Stimulated activated CD8-positive, alpha-beta memory T cell treated with anti-CD3 and anti-CD28 coated beads, Interleukin-7, amount 100 ng/mL, for 24 hours (primary cell): ENCODE measurements at places on chromosomes 5 and 9.

DNA sequence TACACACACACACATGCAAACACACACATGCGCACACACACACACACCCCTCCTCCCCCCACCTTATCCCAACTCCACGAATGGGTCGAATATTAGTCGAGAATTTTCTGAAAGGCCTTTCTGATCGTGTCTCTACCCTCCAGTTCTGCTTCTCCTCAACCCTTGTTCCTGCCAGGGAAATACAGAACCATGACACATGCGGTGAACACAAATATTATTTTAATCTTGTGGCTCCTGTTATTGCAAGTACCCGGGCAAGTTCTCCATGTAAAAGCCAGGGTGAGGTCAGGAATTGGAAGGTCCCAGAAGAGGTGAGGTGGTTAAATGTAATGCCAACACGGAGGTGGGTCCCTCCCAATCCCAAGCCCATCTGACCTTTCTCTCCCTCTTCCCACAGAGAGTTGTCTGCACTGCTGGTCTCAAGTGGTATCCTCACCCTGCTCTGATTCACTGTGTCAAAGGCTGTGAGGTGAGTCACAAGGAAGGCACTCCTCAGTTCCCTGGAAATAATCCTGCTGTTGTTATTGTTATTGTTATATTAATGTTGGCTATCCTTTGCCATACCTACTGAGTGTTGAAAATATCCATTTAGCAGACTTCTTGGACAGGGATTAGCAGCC, 223.7 kb downstream of the PAPPA start:
- no peak for DNase-seq

DNA sequence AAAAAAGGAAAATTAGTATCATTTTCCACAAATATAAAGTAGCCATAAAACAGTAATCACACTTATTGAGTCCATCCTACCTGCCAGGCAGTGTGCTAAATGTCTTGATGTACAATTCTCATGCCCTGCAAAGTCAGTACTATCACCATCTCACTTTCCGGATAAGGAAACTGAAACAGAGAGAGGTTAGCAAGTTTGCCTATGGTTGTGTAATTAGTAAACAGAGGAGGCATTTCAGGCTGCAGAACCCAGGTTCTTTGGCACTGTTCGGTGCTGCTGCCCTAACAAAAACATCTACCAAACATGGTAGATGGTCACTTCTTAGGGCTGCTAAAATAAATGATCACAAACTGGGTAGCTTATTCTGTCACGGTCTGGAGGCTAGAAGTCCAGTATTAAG, 22.6 kb downstream of the PLAC8L1 start:
- no peak for DNase-seq

DNA sequence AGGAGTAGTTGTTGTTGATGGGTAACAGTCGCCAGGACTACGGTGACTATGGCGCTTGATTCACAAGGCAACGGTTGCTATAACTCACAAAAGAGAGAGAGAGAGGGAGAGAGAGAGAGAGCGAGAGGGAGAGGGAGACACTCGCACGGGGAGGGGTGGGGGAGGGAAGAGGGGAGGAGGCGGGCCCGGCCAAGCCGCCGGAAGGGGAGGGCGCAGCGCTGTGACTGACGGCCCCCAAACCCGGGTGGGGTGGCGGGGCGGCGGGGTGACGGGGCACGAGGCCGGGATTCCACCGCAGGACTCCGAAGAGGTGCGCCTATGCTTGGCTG, at the start of gene RFX3:
TSS of gene RFX3 (minus strand) at position 166 of the 329 bp plus-strand sequence. CDS start 130,413 bp downstream, outside the sequence.
- DNase-seq, result peak; percentile 81

- no peak for DNase-seq
Observed at GRCh38 chr9:85536076-85536475, 205.7 kb downstream of the AGTPBP1 start.

- DNase-seq, result no peak
Observed at GRCh38 chr9:88925481-88925880, 65.8 kb upstream of the S1PR3 start.

DNA sequence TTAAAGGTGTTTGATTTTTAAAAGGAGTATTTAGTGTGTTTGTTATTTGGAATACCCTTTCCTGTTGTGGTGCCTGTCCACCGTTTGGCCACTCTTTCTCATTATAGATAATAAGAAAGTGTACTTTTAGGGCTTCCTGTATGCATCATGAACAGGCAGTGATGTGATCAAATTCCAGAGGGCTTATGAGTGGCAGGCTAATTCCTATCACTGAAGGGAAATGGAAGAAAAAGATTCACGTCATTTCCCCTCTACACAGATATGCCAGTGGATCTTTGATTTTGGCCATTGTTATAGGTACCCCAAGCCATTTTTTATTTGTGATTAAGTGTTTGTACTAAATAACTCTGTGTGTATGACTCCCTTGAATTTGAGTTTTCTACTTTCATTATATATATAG, 37.1 kb downstream of the RPS6 start:
- no peak for DNase-seq

- peak; percentile 15 for DNase-seq
Observed at GRCh38 chr9:93302586-93303257, 118.8 kb downstream of the WNK2 start.

- DNase-seq, result no peak
Observed at GRCh38 chr5:164832516-164832915, 1327.1 kb downstream of the MAT2B start.

- no peak for DNase-seq
Observed at GRCh38 chr5:179120421-179120861, 60.3 kb downstream of the ZNF354C start.

DNA sequence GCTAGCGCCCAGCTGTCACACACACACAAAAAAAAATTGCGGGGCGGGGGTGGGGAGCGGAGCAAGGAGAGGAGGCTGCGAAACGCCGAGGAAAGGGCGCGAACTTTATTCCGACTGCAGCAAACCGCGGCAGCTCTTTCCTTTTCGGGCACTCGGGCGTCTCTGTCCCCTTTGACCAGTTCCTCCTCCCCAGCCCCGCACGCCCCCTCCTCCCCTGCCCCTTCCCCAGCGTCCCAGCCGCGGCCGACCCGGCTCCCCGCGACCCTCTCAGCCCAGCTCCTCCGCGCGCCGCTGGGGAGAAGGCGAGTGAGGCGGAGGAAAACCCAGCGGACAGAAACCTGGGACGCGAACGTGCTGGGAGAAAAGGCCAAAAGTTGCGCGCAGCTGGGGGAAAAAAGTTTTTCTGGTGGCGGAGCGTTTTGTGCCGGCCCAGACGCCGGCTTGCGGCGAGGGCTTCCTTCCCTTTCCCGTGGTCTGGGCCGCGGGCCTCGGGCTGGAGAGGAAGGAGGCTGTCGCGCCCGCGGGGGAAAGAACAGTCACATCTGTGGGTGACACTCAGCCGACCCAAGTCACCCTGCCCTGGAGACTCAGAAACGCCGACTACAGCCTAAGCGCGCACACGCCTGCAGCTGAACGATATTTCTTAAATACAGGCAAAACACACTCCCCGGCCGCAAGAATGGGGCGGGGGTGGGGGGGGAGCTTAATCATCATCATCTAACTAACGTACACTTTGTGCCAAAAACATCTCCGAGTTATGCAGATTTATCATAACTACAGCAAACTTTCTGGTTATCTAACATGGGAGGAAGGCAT, 1.1 kb upstream of the BNC2 start:
- no peak for DNase-seq

DNA sequence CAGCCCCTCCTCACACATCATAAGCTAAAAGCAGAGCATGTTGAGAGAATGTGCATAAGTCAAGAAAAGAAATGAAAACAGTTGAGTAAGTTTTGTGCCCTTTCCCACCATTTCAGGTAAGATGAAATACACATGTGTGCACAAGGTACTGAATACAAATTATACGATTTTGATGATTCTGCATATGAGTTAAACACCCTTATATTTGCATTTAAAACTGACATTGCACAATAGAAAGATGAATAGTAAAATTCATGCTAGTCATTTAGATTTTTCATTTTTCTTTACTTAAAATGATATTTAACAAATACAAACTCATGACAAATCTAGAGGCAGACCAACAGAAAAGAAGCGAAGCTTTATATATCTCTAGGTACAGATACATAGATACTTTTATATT, 24.9 kb upstream of the PSD2 start:
- DNase-seq, result no peak

GRCh38 chr5:124932791-124933600, 186.6 kb upstream of the ZNF608 start:
- no peak for DNase-seq

- DNase-seq, result no peak
Observed at GRCh38 chr5:40904205-40904993, 4.9 kb upstream of the C7 start.

GRCh38 chr5:59835800-59836199, 57.7 kb downstream of the PDE4D start:
- no peak for DNase-seq

DNA sequence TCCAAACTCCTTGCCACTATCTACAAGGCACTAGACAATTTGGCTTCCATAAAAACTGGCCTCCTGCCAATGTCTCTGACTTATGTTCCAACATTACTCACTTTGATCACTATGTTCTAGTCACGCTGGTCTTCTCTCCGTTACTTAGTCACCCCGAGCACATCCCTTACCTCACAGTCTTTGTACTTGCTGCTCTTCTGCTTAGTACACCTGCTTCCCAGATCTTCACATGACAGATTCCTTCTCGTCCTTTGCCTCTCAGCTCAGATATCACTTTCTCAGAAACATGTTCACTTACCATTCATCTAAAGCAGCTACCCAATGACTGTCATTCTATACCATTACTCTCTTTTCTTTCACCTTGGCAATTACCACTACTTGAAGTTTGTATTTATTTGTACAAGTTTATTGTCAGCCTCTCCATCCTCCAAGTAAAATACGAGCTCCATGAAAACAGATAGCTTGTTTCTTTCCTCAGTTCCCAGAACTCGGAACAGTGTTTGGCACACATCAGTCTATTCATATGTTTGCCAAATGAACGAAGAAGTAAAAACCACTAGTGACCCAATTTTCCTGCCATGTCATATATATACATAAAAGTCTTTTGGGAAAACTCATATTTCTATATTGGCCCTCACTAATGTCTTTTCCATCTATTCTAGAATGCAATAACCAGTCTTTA, 5.9 kb upstream of the SLC22A5 start:
- no peak for DNase-seq

DNA sequence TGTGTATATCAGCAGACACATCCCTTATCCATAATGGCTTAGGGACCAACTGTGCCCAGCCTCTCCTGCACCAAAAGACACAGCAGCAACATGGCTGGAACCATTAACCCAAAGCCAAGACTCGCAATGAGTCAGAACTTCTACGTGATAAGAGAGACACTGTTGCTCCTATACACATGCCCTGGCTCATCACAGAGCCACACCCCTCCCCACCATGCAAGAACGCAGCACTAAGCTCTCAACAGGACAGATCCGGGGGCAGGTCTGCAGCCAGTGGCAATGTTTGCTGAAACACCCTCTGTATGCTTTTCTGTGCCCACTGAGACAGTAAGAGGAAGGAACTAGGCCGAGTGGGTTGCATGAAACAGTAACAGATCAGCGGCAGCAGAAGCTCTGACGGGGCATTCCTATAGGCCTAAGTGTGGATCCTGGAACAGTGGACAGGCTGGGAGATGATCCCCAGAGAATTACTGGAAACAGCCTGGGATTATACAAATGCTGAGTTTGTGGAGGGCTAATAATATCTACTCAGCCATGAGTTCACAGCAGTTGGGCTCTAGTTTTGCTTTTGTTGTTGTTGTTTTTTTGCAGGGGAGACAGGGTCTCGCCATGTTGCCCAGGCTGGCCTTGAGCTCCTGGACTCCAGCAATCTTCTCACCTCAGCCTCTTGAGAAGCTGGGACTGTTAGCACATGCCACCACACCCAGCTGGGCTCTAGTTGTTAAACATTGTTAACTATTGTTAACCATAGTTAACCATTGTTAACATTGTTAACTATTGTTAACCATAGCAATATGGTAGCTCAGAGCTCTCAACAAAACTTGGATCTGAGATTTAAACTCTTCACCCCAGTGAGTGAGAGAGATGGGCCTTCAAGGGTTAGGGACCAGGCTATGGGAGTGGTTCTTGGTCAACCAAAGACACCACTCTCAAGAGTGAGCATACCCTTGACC, 41.0 kb downstream of the B4GALT1 start:
- DNase-seq, result no peak

DNA sequence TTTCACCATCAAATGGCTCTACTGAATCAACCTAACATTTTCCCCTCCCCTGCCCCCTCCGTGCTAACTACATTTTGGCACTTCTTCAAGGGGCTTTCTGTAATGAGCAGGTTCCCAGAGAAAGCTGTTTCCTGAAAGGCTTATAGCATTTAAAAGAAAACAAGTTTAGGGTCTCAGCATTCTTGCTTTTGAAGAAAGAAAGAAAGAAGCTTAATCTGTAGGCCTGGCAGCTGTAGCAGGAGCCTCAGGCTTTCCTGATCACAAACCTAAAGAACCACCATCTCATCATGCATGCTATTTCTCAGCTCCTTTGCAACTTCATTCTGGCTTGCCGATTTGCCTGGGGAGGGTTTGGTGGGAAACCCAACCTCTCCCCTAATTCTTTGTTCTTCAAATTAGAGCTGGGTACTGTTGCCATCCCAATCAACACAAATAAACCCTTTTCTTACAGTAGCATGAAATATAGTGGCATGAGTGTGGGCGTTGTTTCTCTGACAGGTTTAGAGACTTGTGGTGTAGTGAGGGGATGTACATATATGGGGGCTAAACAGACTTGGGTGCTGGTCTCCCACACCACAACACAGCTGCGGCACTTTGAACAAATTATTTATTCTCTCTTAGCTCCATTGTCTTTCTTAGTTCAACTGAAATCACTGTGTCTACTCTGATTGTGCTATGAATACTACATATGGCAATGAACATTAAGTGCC, 160.5 kb upstream of the TNC start:
- DNase-seq, result no peak

GRCh38 chr5:18010053-18010452, 375.8 kb downstream of the TAF11L14 start:
- no peak for DNase-seq

GRCh38 chr9:99185934-99186333, 35.8 kb downstream of the ALG2 start:
- DNase-seq, result no peak

GRCh38 chr5:154866841-154867240, 8.4 kb downstream of the CNOT8 start:
- no peak for DNase-seq

GRCh38 chr5:88955403-88955802, 72.4 kb upstream of the MEF2C start:
- no peak for DNase-seq

- no peak for DNase-seq
Observed at GRCh38 chr9:128372784-128373183, 1.6 kb downstream of the URM1 start.

- DNase-seq, result no peak
Observed at GRCh38 chr9:98917746-98918487, 25.8 kb upstream of the COL15A1 start.

DNA sequence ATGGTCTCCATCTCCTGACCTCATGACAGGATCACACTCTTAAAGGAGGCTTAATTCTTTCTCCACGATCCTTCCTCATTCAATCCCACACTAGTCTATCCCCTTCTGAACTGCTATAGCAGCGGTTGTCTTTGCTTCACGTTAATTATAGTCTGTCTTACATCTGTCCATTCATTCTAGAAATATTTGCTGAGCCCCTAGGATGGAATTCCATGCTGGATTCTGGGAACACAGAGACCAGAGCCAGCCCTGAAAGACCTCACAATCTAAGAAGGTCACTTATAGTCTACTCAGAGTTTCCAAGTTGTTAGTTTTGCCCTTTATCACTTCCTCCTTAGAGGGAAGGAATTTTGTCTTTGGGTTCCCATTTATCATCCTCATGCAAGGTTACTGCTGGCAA, 193.5 kb downstream of the GAS1 start:
- DNase-seq, result no peak

GRCh38 chr5:39283231-39283818, 64.0 kb upstream of the FYB1 start:
- DNase-seq, result no peak
